Left cardiac atrium (tissue), 4 donors: ENCODE measurements at places on chromosomes 4 and X. TPM values are rescaled to one million over a fixed set of nuclear protein-coding genes. Genes with fewer than 3 reads are reported as not detected.
A peak's percentile ranks its signal among the peaks of the same experiment; 100 is the strongest.

GRCh38 chr4:185730387-185730786 is 81.6 kb downstream of the SORBS2 start:
- no peak for DNase-seq

Gene RNF175
- 5.9 TPM for total RNA-seq

DNA sequence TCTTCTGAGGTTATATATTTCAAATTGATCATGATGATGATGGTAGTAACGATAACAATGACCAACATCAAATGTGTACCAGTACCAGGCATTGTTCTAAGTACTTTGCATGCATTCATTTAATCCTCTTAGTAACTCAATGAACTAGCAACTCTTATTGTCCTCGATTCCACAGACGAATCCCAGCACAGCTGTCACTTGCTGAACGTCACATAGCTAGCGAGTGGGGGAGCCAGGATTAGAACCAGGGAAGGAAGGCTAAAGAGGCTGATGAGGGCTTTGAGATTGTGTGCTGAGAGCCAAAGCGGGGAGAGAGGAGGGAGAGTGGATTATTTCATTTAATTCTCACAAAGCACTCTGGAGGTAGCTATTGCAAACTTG is 103.6 kb downstream of the PHOX2B start:
- no peak for DNase-seq

GRCh38 chr4:17682222-17682566 is 67.8 kb downstream of the MED28 start:
- no peak for DNase-seq

DNA sequence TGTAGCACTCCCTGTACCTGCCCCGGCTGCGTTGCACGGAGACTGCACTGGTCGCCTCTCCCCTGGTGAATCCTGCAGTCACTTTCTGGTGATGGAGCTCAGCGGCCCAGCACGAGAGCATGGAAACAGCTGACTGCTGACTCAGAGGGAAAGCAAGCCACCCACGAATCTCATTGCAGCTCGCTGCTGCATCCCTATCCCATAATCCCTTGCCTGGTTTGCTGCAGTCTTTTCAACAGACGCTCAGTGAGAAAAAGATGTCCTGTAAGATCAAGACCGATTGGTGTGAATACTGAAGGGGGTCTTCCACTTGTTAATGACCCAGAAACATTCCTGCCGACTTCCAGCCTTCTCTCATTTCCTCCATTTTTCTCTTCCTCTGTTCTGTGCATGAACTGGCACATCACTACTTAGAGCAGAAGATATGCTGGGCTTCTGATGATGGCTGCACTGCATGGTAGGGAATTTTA is 52.9 kb downstream of the TRIM2 start:
- no peak for DNase-seq

DNA sequence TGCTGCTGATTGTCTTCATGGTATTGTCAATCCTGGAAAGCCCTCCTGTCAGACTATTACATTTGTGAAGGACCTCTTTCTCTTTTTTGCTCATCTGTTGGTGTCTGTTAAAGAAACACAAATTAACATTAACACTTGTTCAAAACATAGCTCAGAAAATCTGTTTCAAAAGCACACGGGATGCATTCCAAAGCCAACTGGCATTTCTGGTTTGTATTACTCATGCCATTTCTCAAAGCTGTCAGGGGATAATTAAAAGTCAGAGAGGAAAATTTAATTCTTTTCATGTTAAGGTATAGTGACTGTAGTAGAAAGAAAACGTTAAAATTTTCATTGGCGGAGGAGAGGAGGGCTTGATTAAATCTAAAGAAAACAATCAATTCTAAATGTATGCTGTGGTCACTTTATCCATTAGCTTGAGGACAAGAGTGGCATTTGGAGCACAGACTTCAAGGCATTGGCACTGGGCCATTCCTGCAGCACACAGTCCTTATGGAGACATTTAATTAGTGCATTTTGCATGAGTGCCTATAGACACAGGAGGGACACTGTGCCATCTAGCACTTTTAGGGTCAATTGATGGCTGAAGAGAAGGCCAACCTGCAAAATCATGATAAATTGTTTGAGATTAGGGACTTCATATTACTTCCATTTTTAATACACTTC is 21.2 kb upstream of the GLRA2 start:
- DNase-seq, result no peak

Gene EDA
- total RNA-seq, result 13.7 TPM

Gene OPRPN
- total RNA-seq, result not detected

Gene KIAA1210
- not detected for total RNA-seq

Gene ENPEP
- total RNA-seq, result 12.2 TPM

- no peak for DNase-seq
Observed at GRCh38 chrX:43899878-43900815, 17.9 kb upstream of the MAOB start.

DNA sequence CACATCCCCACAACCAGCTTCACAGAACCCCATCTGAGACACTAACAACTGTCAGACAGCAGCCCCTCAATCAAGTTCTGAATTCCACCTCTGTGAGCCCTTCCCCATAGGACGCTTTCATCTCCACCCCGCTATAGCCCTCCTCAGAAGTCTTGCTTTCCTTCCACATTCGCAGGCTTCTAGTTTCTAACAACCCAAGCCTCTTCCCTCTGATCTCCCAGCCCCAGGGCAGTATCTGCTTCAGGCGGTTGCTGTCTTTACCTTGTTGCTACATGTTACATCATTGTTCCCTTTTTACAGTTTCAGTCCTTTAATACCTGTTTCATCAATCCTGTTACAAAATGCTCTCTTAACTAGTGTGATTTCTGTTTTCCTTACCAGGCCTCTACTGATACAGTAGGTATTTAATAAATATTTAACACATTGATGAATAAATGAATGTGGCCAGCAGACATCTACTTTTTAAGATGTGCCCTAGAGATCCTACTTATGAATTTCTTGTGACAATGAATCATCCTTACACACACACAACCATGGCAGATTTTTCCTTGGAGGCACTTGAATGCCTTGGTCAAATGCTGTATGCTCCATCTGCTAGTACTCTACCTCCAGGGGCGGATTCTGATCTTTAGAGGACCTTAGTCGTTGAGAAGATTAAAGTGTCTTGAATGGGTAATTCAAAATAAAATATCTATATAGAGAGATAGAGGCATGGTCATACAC is 164.7 kb upstream of the SLIT2 start:
- DNase-seq, result no peak

- peak; percentile 22 for DNase-seq
Observed at GRCh38 chrX:50081282-50081889, 119.4 kb downstream of the AKAP4 start.

Gene FAM133A
- 0.13 TPM for total RNA-seq

GRCh38 chr4:41013746-41014145 is 200.6 kb downstream of the APBB2 start:
- DNase-seq, result no peak

DNA sequence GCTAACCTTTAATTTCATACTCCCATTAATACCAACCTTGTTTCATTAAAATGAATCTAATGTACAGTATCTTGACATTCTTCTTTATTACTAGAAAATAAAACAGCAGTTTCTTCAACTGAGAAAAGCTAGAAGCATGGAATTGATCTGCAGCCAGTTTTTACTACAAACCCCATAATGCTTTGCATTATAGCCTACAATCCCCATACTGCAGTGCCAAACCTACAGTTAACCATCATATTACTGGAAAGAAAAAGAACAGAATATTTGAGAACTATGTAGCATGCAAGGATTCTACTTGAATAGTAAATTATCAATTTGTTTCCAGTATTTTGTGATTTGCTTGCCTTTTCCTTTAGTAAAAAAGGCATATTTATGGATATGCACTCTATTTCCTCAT is 3.2 kb upstream of the IL1RAPL1 start:
- no peak for DNase-seq

- no peak for DNase-seq
Observed at GRCh38 chr4:183599690-183600089, 59.3 kb downstream of the RWDD4 start.

Gene SULT1B1
- total RNA-seq, result 1.6 TPM

Gene WDR19
- total RNA-seq, result 11.1 TPM

Gene GAGE12J
- total RNA-seq, result not detected
